Brain microvascular endothelial cell (primary cell): ENCODE measurements at places on chromosomes 11 and 22.

- DNase-seq, result no peak
These were observed 23.2 kb upstream of the NAV2 start for GRCh38 chr11:19689281-19690000.

GRCh38 chr11:57476047-57476756, 15.9 kb downstream of the RTN4RL2 start:
- no peak for DNase-seq

GRCh38 chr11:112844517-112844916, 116.7 kb upstream of the NCAM1 start:
- DNase-seq, result no peak

GRCh38 chr11:111310723-111311122, 12.4 kb downstream of the POU2AF3 start:
- DNase-seq, result no peak

DNA sequence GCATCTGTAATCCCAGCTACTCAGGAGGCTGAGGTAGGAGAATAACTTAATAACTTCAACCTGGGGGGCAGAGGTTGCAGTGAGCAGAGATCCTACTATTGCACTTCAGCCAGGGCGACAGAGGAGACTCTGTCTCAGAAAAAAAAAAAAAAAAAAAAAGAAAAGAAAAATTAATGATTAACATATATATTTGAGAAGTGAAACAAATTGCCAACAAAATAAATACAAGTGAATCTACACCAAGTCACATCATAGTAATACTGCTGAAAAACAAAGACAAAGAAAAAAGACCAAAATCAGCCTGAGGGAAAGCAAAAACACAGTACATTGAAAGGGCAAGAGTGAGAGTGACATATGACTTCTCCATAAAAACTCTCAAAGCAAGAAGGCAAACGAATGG, 123.7 kb downstream of the CASP12 start:
- DNase-seq, result no peak

GRCh38 chr11:78641541-78641940, 66.9 kb upstream of the NARS2 start:
- DNase-seq, result no peak

GRCh38 chr22:28250036-28250695, 331.1 kb upstream of the PITPNB start:
- DNase-seq, result no peak

DNA sequence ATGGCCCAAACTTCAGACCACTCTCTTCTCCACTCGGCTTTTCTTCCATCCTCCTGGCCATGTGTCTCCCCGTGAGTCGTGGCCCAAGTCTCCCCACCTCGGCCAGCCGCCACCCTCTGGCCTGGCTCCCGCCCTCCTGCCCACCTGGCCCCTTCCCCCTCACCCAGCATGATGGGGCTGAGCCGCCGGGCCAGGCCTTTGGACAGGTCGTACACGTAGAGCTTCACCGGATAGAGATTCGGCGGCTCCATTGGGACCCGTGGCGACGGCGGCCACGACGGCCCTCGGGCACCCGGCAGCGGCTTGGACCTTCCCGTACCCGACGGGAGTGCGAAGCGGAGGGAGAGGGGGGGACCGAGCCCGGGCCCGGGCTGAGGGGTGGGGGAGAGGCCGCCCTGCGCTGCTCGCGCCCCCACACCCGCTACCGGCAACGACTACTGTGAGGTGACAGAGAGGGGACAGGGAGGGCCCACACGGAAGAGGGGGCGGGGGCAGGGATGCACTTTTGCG, at the start of gene DESI1:
DESI1 (minus strand) TSS at position 455 of the 510 bp plus-strand sequence; CDS start at position 251, 204 bp downstream.
- DNase-seq, result no peak

GRCh38 chr11:5486003-5486402, 2.5 kb upstream of the OR52D1 start:
- no peak for DNase-seq

- no peak for DNase-seq
These were observed 83.6 kb downstream of the FDX1 start for GRCh38 chr11:110513259-110513801.

GRCh38 chr11:34546511-34547209, 33.1 kb upstream of the ELF5 start:
- DNase-seq, result no peak

- peak; percentile 68 for DNase-seq
These were observed 74.7 kb downstream of the MN1 start for GRCh38 chr22:27726686-27727449.

- no peak for DNase-seq
These were observed 1949.4 kb upstream of the RAG2 start for GRCh38 chr11:38547462-38547861.
